ENCODE measurements at places on chromosomes 1 and 21.

GRCh38 chr1:12486401-12487005 lies 131.5 kb downstream of the DHRS3 start:
- DNase-seq, result no peak

DNA sequence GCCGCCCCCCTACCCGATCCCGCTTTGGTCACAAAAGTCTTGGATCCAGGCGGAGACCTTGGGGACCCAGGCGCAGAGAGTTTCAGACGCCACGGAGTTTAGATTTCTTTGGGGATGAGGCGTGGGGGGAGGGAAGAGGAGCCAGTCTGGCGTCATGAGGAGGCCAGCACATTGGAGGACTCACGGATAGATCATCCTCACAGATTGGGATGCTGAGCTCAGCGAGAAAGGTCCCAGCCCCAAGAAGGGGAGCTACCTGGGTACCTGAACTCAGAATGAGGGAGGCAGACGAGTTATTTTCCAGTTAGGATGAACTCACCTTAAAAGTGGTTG lies 393 bp downstream of the ELAPOR1 start:
- no peak for DNase-seq

DNA sequence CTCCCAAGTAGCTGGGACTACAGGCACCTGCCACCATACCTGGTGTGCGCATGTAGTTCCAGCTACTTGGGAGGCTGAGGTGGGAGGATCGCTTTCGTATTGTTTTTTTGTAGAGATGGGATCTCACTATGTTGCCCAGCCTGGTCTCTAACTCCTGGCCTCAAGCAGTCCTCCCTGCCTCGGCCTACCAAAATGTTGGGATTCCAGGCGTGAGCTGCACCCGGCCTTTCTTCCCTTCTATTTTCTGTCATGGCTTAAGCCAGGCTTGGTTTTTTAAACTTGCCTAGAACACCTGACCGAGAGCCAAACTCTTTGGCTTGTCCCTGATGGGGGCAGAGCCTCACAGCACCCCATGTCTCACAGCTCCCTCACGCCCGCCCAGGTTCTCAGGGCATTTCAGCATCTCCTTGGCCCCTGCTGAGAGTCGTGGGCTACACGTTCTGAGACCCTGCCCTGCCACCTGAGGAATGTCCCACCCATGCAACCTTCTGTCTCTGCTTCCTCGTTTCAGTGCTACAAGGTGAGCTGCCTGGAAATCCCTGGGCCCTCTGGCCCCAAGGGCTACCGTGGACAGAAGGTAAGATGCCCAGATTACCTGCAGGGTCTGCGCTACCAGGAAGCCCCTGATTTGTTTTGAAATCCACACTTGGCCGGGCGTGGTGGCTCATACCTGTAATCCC lies 15.7 kb downstream of the COL6A2 start:
- DNase-seq, result no peak

- DNase-seq, result no peak
Observed at GRCh38 chr1:225700164-225700821, 47.4 kb upstream of the ENAH start.

- DNase-seq, result no peak
Observed at GRCh38 chr1:24062221-24062620, 49.7 kb downstream of the MYOM3 start.

DNA sequence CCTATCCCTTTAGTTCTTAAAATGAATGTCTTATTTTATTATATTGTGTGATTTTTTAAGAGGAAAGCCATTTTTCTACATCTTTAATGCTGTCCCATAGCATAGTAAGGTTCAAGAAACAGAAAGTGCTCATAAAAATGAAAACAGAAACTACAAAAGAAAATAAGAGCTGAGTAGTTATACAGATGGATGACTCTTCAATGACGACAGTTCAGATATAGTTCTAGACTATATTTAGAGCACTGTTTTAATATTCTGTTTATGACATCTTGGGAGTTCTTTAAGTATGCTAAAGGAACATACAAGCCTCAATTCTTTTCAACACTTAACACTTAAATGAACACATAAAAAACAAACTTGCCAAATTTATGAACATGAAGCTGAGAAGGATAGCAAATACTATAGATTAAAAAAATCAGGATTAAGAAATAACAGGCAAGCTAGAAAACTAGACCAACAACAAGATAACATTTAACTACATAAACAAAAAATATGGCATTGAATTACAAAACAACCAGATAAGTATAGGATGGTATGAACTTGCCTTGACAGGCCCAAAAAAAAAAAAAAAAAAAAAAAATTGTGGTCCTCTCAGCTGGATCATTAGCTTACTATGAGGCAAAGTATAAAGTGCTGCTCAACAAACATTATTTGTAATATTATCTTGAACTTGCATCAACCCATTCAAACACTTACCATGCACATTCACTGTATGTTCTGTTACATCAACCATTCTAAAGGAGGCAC lies 87.9 kb downstream of the ZZZ3 start:
- DNase-seq, result no peak

GRCh38 chr1:185367218-185367617 lies 50.2 kb upstream of the IVNS1ABP start:
- no peak for DNase-seq

All from activated CD4-positive, alpha-beta T cell treated with anti-CD3 and anti-CD28 coated beads for 4 hours (primary cell).